GM13976 (cell line): ENCODE measurements at places on chromosomes 7 and 10.

- DNase-seq: no peak
Measured at GRCh38 chr7:25385506-25386136, 157.3 kb upstream of the NPVF start.

DNA sequence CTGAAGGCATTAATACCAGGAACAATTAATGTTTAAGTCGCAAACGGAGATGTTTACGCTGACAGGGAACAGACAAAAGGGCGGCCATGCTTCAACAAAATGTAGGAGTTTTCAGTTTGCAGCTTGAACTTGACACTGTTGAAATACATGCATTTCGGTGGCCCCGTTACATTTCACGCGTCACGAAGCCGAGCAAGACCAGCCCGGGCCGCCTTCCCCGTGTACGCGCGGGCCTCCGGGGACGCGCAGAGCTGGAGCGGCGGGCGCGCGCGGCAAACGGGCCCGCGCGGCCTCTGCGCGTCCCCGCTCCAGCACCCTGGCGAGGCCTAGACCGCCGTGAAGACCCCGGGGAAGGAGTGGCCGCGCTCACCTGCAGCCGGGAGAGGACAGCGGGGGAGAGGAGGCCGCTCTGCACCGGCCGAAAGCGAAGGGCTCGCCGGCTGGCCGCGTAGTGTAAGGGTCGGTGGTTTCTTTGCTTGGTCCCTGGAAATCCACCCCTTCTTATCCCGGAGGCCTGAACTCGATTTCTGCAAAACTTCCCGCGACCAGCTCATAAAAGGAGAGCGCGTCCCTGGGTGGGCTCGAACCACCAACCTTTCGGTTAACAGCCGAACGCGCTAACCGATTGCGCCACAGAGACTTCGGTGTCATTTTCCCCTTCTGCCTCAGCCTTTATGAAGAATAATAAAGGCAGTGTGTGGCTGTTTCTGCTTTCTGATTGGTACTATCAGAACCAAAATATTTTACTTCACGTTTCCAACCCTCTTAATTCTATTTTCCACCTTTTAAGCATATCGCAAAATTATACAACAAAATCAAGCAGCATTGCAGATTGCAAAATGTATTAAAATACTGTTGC is 11.4 kb upstream of the EBLN1 start:
- DNase-seq: peak; percentile 84

- DNase-seq: no peak
Measured at GRCh38 chr10:45646384-45647050, 26.1 kb downstream of the ZFAND4 start.

GRCh38 chr7:149238051-149238450 is 1.4 kb upstream of the ZNF212 start:
- DNase-seq: no peak

DNA sequence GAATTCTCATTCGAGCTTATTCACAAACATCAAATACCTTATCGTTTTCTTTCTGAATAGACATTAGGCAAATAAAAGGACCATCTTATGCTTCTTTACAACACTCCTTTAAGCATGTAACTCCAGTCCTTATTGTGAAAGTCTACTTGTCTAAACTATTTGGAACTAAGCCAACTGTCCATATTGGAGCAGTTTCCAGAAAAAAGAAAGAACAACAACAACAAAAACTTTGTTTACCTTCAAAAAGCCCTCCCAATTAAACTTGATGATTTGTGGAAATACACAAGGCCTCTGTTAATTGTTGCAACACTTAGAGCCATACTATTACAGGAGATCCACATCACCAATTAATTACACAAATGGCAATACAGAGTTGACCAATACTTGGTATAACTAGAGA is 163.6 kb downstream of the GALNT11 start:
- DNase-seq: no peak

DNA sequence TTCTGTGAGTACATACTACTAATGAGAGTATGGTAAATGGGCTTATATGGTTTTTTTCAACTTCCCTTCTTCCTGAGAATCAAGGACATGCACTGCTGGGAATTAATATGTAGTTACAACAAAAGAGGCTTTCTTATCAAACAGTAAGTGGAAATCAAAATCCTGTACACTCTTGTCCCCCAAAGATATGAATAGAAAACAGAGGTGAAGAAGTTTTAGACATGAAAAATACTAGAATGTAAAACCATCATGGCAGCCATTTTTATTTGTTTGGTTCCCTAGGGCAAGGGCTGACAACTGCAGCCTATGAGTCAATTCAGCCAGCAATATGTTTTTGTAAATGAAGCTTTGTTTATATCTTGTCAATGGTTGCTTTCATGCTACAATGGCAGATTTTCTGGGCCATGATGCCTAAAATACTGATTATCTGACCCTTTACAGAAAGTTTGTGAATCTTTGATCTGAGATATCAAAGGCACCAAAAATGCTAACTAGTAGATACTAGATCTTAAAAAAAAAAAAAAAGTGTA is 422.4 kb downstream of the PARD3 start:
- DNase-seq: no peak

DNA sequence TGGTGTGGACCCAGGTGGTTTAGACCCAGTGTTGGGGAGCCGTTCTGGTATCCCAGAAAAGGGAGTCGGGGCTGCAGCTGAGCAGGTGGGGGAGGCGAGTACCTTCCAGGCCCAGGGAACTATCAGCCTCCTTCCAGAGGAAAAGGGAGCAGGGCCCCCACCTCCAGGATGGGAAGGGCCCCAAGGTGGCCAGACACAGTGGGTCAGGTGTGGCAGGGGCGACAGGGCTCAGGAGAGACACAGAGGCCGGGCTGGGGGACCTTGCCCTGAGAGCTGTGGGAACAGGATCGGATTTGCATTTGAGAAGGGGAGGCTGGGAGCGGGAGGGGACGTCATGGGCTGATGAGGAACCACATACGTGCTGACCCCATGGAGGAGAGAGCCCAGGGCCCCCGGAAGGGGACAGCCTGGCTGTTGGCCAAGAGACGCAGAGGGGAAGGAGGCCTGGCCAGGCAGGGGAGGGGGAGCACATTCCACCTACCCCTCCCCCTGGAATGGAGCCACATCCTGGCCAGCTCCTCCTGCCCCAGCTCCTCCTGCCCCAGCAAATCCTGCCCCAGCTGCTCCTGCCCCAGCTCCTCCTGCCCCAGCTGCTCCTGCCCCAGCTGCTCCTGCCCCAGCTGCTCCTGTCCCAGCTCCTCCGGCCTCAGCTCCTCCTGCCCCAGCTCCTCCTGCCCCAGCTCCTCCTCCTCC is 9.7 kb upstream of the TTYH3 start:
- no peak for DNase-seq

GRCh38 chr7:131455546-131455945 is 100.9 kb downstream of the PODXL start:
- no peak for DNase-seq

DNA sequence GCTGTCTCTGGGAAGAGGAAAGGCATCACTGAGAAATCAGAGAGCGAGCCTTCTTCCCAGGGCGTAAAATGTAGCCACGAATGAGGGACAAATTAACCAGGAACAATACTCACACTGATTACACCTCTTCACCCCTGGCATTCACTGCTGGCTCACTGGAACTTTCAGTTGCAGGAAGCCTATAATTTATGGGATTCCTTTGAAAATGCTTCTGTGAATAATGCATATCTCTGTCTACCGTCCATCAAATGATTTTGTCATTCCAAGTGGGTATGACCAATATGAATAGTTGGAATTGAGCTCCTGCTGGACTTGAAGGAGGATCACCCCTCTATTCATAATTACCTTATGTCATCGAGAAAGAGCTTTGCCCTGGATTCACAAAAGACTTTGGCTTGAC is 360.3 kb upstream of the FZD8 start:
- DNase-seq: no peak

DNA sequence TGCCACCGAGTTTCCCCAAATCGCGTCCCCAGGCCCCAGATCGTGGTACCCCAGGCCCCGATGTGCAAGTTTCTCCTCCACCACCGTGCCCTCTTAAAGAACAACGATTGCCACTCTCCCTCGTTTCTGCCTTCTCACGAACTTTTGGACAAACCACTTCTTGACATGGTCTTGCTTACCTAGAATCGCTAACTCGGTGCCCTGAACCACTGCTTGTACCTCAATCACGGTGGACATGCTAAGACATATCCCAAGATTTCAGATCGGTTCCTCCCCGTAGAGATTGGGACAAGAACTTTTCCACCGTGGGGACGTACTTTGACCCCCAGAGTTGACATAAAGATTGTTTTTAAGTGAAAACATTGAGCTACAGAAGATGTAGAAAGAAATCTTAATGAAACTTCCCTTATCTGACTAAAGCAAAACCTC is 477 bp upstream of the ZC3HAV1 start:
- no peak for DNase-seq

GRCh38 chr7:66443946-66444345 is 184.7 kb upstream of the KCTD7 start:
- DNase-seq: no peak
